Non-pigmented ciliary epithelial cell (primary cell): ENCODE measurements at places on chromosomes 2 and 18.

DNA sequence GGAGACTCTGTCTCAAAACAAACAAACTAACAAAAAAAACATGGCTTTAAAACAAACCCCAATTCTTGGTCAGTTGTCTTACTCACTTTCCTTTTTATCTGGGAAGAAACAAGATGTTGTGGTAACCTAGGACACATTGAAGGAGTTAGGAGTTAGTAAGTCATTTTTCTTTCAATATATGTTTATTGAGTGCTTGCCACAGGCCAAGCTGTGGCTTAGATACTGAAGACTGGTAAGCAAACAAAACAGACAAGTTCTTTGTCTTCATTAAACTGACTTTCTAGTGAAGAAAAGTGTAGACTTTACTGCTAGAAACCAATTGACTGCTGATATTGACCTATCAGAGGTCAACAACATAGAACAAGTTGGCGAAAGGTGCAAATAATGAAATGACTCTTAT lies 1228.3 kb upstream of the FAM98A start:
- DNase-seq: no peak

DNA sequence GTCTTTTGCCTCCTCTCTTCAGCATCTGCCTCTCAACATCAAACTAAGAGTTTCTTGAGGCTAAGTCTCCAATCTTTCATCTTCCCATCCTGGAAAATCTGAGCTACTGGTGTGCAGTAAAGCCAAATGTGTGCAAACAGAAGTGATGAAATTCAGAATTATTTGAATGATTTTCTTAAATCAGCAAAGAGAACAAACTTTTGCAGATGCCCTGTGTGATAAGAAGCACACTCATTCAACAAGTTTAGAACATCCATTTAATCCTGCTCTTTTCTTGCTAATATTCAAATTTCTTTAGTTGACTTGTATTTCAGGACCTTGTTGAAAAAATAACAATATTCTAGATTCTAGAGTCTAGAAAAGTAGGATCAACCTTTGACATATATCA lies 1374.9 kb upstream of the CELF4 start:
- no peak for DNase-seq

GRCh38 chr2:167961536-167962048 lies 285.8 kb downstream of the STK39 start:
- no peak for DNase-seq

- DNase-seq: no peak
Observed at GRCh38 chr2:205835923-205836322, 153.6 kb downstream of the NRP2 start.

DNA sequence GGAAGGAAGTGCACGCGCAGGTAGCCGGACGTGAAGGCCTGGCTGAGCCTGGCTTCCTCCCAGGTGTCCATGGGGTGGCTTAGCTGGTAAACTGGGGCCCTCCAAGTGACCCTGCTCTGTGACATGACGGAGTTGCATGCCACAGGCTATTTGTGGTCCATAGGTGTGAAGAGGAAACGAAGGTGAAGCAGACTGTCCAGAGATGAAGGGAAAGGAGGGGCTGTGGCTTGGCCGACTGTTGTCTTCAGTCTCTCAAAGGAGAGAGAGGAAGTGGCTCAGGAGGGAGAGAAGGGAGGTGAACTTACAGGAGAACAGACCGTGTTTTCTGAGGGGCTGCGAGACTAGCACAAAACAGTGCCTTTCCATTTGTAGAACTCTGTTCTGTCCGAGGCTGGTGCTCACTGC lies 19.3 kb downstream of the INPP5D start:
- DNase-seq: no peak

- DNase-seq: no peak
Observed at GRCh38 chr2:45836740-45837139, 185.3 kb downstream of the PRKCE start.
